ENCODE measurements at places on chromosomes 7 and 10. TPM values are rescaled to one million over a fixed set of nuclear protein-coding genes. Genes with fewer than 3 reads are reported as not detected.

DNA sequence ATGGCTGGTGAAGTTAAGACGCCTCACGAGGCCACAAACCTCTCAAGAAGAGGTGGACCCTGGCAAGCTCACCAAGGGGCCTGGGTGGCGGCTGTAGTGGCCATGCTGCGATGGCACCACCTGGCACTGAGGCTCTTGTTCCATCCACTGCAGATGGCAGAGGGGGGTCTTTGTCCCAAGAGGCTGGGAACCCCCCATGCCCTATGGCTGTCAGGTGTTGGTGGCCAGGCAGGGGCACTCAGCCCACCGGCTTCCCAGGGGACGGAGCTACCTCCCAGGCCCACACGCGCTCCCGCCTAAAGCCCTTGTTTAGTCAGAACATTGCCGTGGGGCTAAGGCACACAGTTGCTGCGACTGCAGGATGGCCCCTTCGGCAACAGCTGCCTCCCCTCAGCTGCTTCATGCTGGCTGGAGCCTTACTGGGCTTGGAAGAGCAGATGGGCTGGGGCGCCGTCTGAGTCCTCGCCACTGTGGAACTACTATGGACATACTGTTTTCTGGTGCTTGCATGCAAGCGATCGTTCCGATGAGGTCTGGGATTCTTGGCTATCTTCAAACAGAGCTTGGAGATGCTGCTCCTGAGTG is 46.8 kb downstream of the DPYSL4 start:
- DNase-seq = no peak

GRCh38 chr10:61302124-61302523 is 151.1 kb downstream of the TMEM26 start:
- DNase-seq = no peak

- DNase-seq = no peak
These were observed 17.1 kb downstream of the ODAD2 start for GRCh38 chr10:27981744-27982143.

DNA sequence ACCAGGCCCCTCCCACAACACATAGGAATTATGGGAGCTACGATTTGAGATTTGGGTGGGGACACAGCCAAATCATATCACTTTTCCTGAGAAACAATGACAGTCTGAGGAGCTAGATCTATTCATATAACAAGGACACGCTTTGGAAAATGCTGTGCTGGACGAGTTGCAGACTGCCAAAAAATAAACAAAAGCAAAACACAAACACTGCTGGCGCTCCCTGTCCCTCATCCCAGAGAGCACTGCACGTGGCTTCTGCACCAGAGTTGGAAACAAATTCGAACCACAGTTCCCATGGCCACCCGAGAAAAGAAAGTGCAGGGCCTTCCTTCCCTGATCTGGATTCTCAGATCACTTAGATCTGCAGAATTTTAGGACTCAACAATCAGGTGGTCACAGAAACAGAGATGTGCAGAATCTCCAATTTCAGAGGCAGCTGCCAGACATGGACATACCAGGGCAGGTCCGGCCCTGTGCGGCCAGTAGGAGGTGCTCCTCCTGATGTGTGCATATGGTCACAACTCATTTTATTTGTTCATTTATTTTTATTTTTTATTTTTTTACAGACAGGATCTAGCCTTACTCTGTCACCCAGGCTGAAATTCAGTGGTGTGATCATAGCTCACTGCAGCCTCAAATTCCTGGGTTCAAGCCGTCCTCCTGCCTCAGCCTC is 35.2 kb upstream of the ECHDC3 start:
- no peak for DNase-seq

DNA sequence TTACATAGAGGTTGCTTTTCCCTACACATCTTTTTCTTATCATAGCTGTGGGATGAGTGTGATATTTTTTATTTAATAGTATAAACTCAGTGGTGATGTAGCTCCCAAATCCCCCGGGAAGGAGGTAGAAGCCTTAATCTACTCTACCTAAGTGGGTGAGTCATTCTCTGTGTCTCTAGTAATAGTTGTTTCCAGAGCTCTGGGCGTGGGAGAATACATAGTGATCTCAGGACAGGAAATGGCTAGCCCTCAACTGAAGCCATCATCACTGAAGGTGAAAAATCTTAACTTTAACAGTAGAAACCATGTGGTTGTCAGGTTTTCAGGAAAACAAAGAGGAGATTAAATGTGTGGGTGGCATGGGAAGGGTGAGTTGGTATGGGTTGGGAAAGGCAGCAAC is 278.4 kb downstream of the ANKRD30A start:
- no peak for DNase-seq

- DNase-seq = no peak
These were observed 6.0 kb downstream of the ARMC10 start for GRCh38 chr7:103080923-103081322.

DNA sequence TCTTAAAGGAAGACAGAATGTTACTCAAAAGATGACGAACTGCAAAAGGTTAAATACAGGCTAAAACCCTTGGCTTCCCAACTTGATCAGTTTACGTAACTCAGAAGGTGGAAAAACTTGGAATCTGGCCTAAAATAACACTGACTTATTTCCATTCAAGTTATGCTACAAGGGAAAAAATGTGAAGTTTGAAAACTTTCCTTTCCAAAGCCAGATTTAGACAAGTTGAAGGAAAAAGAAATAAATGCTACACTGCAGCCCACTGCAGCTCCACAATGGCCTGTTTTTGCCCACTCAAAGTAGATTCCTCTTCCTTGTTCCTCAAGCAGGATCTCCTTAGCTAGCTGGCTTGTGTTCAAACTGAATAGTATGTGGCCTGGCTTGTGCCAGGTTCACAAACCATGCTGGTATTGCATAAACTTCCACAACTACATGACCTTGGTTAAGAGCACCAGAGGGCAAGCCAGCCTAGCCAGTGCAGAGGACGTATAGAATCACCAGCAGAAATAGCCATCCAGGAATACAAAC is 166.2 kb downstream of the CPEB3 start:
- peak; percentile 97 for DNase-seq

GRCh38 chr10:79422178-79422892 is 23.1 kb downstream of the ZCCHC24 start:
- DNase-seq = no peak

- DNase-seq = no peak
These were observed 173.5 kb upstream of the NFE2L3 start for GRCh38 chr7:25978466-25978865.

- DNase-seq = no peak
These were observed 553 bp downstream of the DNAJC30 start for GRCh38 chr7:73682745-73683055.

- no peak for DNase-seq
These were observed 17.7 kb upstream of the NODAL start for GRCh38 chr10:70459061-70459773.

DNA sequence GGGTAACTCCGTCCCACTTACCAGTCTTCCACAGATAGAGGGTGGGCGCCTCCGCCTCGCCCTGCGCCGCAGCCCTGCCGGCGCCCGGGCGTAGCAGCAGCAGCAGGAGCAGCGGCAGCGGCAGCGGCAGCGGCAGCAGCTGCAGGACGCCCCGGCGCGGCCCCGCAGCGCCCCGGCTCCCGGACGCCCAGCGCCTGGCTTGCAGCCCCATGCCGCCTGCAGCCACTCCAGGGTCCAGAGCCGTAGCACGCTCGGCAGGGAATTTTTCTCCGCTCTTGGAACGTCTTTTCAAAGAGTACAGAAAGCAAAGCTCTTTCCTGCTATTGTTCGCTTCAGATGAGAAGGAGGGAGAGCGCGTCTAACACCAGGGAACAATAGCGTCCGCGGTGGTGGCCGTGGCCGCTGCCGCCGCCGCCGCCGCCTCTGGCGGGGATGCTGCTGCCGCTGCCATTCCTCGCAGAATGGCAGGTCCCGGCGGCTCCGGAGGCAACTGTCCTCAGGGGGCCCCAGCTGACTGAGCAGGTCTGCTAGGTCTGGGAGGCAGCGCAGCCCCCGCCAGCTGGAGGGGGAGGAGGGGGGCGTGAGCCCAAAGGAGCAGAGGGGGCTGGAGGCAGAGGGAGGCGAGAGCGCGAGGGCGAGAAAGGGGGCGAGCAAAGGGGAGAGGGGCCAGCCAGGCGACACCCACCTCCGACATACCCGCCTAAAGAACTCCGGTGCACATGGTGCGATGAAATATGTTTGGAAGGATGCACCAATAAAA is at the start of gene THSD7A:
THSD7A (minus strand) TSS at position 463 of the 760 bp plus-strand sequence; CDS start at position 211, 252 bp downstream.
- DNase-seq = peak; percentile 81

DNA sequence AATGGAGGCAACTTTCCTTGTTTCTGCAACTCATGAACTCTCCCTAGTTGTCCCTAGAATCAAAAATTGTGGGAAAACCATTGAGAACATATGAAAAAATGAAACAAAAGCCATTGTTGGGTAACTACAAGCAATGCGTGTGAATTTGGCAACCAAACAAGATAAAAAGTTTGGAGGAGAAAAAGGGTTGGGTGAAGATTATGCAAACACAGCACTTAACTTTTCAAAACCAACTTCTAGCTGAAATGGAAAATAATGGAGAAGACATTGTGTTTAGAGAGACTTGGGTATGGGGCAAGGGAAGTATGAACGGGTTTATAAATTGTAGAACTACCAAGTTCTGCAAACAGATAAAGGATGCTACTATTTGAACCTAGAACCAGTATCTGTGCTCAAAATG is 89.0 kb upstream of the SVIL start:
- no peak for DNase-seq

DNA sequence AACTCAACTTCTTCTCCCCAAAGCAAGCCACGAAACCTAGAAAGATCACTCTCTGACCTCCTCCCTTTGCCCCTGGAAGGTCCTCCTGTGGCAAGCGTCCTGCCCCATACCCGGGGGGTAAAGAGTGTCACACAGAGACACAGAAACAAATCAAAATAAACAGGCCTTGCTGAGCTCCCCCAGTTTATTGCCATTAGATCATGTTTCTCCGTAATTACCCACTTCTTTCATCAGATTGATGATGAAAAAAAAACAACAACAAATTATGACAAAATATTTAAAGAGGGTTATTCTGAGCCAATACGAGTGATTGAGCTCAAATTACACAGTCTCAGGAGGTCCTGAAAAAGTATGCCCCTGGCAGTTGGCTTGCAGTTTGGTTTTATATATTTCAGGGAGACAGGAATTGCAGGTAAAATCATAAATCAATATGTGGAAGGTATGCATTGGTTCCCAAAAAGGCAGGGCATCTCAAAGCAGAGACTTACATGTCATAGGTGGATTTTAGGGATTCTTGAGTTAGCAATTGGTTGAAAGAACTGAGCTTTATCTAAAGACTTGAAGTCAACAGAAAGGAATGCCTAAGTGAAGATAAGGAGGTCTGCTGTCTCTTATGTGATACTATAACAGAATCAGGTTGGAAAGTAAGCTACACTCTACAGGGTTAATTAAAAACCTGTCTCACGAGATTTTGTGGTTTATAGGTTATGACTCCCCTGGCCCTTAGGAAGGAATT is 86.2 kb downstream of the APBB1IP start:
- DNase-seq = no peak

- no peak for DNase-seq
These were observed 108.0 kb upstream of the HABP2 start for GRCh38 chr10:113444766-113445365.

GRCh38 chr10:93680412-93681047 is 21.9 kb downstream of the FRA10AC1 start:
- peak; percentile 77 for DNase-seq

DNA sequence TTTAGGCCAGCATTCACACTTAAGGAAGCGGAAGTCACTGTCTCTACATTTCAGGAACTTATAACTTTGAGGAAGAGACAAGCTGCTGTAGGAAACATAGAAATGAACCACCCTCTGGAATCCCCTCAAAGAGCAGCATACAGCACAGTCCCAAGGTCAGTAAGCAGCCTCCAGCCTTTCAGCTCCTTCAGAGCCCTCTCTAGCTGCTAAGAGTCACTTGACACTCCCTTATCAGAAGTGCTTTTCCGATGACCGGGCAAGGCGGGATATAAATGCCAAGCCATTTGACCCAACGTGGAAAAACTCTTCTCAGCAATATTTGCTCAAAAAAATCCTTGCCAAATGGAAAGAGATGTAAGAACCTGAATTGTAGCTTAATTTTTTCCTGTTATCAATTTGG is 1284.3 kb downstream of the XPNPEP1 start:
- DNase-seq = no peak

GRCh38 chr10:118980135-118980865 is 49.2 kb upstream of the NANOS1 start:
- no peak for DNase-seq

DNA sequence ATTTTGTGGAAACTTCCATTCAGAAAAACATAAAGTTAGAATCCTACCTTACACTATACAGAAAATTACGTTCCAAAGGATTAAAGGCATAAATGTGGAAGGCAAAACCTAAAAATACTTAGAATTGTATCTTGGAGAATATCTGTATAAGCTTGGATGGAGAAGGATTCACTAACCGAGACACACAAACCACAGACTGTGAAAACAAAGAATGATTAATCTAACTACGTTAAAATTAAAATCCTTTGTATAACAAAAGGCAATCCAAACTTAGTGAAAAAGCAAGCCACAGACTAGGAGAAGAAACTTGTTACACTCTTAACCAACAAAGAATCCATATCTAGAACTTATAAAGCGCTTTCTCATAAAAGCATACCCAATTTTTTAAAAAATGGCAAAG is 678.8 kb downstream of the INHBA start:
- no peak for DNase-seq

GRCh38 chr10:77932016-77932715 is 5.6 kb upstream of the DLG5 start:
- no peak for DNase-seq

DNA sequence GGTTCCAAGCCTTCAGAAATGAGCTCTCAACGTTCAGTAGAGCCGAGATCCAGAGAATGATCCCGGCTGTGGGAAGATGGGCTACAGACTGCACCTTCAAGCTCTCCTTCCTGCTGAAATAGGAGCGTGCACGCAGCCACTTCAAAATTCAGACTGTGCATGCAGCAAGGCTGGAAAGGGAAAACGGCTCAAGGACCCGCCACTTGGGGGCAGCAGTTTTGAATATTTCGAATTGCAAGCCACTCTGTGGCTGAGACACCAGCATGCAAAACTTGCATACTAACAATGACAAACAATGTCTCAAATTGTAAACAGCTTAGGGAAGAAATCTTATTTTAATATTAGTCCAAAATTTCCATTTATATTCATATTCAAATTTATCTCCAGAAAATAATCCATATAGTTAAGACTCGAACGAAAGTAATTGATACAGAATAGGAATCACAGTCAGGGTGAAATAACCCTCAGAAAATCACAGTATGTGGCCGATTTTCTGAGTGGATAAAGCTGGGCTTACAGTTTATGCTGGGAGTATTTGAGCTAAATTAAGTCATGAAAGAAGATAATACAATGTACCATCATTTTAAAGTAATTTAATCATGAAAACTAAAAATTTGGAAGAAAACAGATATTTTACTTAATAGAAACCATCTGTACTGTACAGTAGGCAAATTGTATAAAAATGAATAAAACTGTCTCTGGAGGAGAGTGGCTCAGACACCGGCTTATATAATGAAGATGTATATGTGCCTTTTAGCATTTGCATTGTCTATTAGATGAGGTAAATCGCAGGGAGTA is 137.9 kb upstream of the MKI67 start:
- peak; percentile 52 for DNase-seq

AZGP1 gene
- not detected for total RNA-seq

PSMG3 gene
- 25.5 TPM for total RNA-seq

ANKRD22 gene
- total RNA-seq = not detected

ST8SIA6 gene
- 0.51 TPM for total RNA-seq

CRYGN gene
- not detected for total RNA-seq

ZNF789 gene
- 21.6 TPM for total RNA-seq
